Cortex of kidney (tissue), 1 donor: ENCODE measurements at places on chromosomes 4 and X.

DNA sequence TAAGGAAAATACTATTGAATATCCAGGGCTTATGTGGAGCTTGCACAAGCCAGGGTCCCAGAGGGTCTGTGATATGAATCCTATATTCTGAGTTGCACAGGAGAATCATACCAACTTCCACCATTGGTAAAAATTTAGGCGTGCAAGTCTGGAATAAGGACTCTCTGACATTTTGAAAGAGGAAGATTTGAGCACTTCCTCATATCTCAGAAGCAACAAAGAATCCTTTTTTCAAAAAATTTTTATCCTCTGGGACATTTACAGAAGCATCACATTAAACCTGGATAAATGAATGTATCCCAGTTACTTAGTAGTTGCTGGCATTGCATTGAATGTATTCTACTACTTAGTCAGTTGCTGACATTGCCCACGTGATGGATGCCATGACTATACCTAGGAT, 24.2 kb upstream of the CAMK2D start:
- no peak for DNase-seq

DNA sequence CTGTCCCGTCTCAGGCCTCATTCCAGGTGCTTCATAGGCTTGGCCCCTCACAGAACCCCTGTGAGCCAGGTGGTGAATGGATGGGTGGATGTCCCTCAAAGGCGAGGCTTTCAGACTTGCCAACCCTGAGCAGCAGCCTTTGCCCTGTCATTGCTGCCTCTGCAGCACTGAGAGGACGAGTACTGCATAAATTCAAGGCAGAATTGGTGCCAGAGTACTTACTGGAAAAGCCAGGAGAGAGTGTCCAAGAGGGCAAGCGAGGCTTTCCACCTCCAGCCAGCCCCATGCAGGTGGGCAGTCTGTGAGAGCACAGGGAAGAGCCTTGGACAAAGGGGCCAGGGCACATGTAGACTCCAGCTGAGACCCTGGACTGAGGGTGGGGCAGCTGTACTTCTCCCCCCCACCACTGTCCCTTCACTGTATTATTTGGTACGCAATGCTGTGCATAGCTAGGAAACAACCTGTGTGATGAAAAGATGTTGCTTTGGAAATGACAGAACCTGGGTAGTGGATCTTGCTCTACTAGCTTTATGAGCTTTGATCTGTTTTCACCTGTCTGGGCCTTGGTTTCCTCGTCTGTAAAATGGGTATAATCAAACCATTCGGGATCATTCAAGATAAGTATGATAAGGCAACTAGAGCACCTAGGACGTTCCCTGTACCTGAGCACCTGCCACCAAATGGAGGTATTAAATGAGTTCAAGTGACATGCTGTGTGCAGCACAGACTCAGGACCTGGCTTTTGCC, 224.9 kb upstream of the PSAPL1 start:
- no peak for DNase-seq

DNA sequence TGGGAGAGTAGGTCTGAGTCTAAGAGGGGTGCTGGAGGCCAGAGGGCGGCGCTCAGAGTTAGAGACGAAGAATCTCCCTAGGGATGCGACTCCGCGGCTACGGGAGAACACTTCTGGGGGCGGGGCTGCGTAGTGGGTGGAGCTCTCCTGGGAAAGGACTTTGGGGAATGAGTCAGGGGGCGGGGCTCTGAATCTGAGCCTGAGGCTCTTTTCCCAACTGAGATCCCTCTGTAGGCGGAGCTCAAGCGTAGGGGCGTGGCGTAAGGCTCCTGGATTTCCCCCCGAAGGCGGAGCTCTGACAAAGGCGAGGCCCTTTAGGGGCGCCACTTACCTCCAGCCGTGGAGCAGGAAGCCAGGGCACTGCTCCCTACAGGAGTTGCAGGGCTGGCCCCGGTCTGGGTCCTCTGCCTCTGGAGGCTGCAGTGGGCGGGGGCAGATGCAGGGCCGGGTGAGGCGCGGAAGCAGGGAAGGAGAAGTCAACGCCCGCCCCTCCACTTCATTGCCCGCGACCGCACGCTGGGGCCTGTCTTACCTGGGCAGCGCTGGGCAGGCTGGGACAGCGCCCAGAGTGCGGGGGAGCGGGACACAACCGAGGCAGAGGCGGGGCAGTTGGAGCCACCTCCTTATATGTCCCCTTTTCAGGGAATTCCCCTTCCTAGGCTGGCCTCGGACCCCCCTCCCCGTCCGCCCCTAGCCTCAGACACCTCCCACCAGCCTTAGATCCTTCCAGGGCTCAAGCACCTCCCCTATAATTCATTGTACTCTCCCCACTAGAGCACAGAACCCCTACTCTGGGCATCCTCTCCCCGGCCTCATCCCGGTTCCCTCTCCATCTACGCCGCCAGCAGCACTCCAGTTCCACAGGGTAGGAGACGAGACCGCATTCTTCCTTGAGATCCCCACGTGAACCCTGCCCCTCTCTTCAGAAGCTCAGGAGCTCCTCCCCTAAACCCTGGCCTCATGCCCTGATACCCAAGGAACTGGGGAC, 1.6 kb downstream of the PRICKLE3 start:
- no peak for DNase-seq

- no peak for DNase-seq
These were observed 76.4 kb downstream of the CLCN4 start for GRCh38 chrX:10233173-10233572.

GRCh38 chrX:68902706-68903504, 74.1 kb downstream of the EFNB1 start:
- DNase-seq, result no peak

- no peak for DNase-seq
These were observed 23.5 kb downstream of the TMEM31 start for GRCh38 chrX:103734125-103734760.

GRCh38 chr4:56655209-56655626, 25.9 kb downstream of the HOPX start:
- no peak for DNase-seq

GRCh38 chr4:119835613-119835910, 207.0 kb upstream of the PDE5A start:
- DNase-seq, result no peak

DNA sequence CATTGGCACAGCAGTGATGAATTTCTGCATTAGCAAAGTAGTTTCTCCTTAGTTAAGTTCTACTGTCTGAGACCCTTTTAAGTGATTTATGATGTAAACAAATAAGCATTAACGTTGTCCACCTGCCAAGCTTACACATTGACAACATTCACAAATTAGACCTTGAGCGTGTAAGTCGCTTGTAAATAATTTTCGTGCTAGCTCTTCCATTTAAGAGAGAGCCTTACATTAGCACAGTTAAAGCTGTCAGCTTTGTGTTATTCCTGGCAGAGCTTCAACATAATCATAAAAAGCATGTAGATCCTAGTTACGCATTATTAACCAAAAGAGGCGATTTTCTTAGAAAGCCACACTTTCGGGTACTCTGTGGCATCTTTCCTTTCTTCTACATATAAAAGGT, 127.7 kb downstream of the DCTD start:
- DNase-seq, result no peak

GRCh38 chr4:138686106-138686835, 329.3 kb upstream of the NOCT start:
- no peak for DNase-seq

DNA sequence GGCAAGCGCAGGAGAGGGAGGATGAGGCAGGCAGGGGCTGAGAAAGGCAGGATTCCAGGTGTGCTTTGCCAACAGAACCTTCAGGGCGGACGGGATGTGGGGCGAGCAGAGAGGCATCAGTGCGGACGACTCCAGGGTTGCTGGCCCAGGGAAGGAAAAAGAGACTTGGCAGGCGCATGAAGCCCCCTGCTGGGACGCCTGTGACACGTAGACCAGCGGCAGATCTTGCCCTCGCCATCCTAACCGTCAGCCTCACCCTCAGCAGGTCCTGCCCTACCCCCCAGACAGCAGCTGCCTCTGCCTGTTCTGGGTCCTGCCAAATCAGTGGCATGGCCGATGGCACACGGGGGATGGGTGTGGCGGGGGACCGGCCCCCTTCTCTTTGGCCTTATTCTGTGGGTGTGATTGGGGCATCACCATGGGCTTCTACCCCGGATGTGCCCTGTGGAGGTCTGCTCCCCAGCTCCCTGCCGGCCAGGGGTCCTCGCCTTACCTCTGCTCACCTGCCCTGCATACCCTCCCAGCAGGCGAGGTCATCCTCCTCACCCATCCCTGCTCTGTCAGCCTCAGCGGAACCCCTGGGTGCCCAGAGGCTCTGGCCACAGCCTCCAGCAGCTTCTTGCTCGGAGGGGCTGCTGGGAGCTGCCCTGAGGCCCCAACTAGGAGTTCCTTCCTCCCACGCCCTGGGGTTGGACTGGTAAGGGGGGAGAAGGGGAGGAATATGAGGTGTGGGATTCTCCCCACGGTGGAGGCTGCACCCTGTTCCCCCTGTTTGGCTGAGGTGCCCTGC, 2.9 kb upstream of the SH3BP2 start:
- DNase-seq, result no peak

DNA sequence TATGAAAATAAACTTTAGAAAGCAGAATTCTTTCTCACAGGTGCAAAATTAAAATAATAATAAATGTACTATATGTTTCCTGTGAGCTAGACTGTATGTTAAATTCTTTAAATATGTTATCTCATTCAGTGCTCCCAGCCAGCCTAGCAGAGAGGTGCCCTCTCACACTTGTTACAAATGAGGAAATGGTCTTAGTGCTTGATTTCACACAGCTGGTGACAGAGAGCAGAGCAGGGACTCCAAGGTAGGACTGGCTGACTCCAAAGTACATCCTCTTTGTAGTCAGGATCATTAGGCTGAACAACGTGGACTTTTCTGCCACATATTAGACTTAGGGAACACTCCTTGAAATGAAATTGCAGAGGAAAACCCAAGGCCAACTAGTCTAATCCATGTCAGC, 72.0 kb upstream of the HHIP start:
- no peak for DNase-seq

- no peak for DNase-seq
These were observed 61.8 kb downstream of the BRWD3 start for GRCh38 chrX:80747832-80748231.

GRCh38 chrX:42565739-42566138, 212.2 kb downstream of the PPP1R2C start:
- no peak for DNase-seq

- DNase-seq, result no peak
These were observed 21.0 kb upstream of the ANXA5 start for GRCh38 chr4:121717680-121718237.

DNA sequence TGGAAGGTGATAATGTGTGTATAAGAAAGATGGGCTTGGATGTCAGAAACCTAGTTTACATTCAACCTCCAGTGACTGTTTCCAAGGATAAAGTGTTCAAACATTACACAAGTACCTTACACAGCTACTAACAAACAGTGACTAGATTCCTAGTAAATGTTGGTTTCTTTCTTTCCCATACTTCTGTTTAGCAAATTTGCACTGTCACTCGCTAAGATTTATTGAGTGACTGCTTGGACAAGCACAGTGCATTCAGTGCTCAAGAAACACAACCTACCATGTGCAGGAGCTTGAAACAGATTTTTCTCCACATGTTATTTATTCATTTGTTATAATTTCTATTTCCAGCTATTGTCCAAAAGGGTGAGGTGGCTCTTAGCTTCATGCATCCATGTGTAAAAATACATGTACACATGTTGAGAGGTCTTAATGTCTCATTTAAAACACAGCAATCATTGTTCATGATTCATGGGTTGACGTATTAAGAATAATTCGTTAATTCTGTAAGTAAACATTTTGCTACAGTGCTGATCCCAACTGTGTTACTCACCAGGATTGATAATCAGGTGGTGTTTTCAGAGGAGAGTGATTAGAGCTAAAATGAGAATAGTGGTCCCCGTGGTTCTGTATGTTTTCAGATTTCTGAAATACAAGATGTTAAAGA, 153.0 kb downstream of the DCLK2 start:
- DNase-seq, result no peak

DNA sequence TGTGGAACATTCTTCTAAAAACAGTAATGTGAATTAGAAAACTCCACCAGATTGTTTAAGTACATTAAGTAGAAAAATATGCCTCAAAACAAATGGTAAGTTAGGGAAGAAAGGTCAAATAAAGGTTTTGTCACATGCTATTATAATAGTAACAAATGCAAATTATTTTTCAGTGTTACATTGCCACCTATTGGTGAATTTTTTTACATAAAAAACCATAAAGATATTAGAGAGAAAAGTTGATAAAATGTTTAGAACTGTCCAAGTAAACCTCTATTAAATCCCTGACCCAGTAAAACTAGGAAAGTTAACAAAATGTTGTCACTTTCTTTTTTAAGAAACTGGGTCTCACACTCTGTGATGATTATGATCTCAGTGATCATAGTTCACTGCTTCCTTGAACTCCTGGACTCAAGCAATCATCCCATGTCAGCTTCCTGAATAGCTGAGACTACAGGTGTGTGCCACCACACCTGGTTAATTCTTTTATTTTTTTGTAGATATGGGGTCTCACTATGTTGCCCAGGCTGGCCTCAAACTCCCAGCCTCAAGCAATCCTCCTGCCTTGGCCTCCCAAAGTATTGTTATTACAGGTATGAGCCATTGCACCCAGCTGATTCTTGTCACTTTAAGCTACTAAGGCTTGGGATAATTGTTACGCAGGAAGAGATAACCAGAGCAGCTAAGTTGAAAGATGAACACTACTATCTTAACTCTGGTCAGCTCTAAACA, 157.6 kb downstream of the ATRX start:
- DNase-seq, result no peak

- DNase-seq, result no peak
These were observed at the start of gene ITM2A for GRCh38 chrX:79366873-79367749. Gene ITM2A (minus strand): TSS chrX:79367334. CDS start chrX:79367215, 119 bp downstream.

GRCh38 chrX:13933851-13934250, 95.8 kb downstream of the GEMIN8 start:
- DNase-seq, result no peak

- no peak for DNase-seq
These were observed 186.5 kb downstream of the BANK1 start for GRCh38 chr4:101977076-101977475.

GRCh38 chr4:10020871-10021652, at the start of gene SLC2A9:
Gene SLC2A9 (minus strand): TSS chr4:10021497. CDS start chr4:10021429, 68 bp downstream.
- no peak for DNase-seq

GRCh38 chr4:30268370-30268769, 451.8 kb upstream of the PCDH7 start:
- no peak for DNase-seq

GRCh38 chr4:144723471-144723870, 77.5 kb downstream of the HHIP start:
- DNase-seq, result no peak

DNA sequence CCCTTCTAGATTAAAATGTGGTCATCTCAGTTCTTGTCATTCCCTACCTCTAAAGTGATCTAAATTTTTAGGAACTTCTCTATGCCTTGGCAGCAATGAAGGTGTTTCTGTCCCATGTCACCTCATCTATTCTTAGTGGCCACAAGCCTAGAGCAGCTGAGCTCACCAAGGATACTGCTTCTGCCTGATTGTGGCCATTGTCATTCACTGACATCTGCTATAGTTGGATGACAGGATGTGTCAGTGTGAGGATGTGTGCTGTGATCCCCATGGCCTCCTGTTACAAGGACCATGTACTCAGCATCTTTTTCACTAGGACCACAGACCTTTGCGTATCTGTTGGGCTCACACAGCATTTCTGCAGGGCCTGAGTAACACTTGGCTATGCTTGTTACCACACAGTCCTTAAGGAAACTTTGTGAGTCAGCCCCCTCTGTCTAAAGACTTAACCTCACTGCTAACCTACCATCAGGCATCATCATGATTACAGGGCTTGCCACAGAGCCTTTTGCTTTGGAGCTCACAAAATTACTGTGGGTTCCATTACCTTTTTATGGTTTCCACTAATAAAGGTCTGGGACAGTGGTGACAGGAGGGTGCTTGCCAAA, 421.0 kb downstream of the ADAM29 start:
- DNase-seq, result no peak
